Adipocyte (in vitro differentiated cells): ENCODE measurements at places on chromosomes 5 and 9.
A peak's percentile ranks its signal among the peaks of the same experiment; 100 is the strongest.

GRCh38 chr9:134666208-134666607 lies 24.6 kb downstream of the COL5A1 start:
- no peak for DNase-seq

- no peak for DNase-seq
Observed at GRCh38 chr9:8484597-8485191, 685.1 kb upstream of the DMAC1 start.

DNA sequence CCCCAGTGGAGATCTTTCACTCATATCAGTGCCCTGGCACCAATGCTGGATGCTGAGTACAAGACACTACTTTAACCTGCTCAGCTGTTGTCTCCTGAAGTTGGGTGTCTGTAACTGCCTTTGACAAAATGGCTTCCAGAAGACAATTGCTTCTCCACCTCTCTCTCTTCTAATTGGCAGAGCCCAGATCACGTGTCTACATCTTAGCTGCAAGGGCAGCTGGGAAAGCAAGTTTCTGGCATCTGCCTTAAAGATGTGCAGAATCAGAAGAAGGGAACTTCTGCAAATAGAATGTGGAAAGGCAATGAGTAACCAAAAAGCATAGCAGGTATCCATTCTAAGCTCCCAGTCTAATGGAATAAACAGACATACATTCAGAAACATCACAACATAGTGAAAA lies 81.1 kb downstream of the PDZD2 start:
- DNase-seq = no peak

DNA sequence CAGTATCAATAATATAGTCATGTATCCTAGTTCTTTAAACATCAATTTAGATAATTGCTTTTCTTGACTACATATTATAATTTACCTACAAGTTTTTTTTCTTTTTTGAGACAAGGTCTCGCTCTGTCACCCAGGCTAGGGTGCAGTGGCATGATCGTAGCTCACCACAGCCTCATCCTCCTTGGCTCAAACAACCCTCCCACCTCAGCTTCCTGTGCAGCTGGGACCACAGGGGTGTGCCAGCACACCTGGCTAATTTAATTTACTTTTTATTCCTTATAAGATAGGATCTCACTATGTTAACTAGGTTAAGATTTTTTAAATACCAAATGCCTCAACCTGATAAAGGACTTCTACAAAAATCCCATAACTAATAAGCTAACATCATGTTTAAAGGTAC lies 21.1 kb downstream of the UIMC1 start:
- DNase-seq = no peak

- DNase-seq = peak; percentile 75
Observed at GRCh38 chr5:88660947-88661805, 221.8 kb downstream of the MEF2C start.

DNA sequence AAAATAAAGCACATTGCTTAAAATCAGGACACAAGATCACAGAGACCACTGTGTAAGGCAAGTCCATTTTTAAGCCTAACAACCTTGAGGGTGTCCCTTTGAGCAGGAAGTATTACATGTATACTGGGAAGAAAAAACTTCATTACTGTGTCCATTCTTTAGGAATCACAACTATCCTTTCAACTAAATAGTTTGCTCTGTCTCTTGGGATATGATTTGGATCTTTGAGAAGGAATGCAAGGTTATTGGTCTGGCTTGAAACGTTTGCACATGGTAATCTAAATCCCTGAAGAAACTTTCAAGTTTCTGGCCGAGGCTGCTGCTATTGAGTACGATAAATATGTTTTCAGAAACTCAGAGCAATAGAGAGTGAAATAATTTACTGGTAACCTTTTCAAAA lies 923.0 kb upstream of the SEMA6A start:
- peak; percentile 56 for DNase-seq

DNA sequence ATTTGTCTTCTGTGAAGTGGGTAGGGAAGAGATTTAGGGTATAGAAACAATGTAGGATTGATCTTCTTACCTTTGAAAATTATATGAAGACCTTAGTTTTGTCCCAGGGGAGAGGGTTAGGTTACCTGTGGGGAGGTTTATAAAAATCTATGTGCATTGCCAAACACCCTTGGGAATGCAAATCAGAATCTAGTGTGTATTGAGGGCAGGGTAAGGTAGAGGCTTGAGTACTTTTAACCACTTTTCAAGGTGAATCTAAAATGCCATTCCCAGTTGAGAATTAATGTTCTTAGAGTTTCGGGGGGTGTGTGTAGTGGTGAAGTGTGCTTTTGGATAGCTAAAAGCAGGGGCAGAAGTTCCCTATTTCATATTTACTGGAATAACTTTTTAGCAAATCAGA lies 288.4 kb downstream of the CD180 start:
- DNase-seq = no peak

DNA sequence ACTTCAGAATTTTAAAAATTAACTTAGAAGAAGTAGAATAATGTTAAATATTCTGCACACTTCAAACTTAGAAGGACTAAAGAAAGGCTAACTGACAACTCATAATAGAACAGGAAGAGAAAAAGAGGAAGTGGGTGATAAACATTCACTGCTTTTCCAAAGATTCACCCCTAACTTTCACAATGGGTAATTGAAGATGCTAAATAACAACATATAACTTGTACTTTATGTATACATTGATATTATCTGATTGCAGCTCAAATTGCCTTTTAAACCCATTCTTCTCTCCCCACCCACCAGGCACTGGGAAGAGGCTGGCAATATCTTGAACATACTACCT lies 376.6 kb downstream of the EFNA5 start:
- no peak for DNase-seq

DNA sequence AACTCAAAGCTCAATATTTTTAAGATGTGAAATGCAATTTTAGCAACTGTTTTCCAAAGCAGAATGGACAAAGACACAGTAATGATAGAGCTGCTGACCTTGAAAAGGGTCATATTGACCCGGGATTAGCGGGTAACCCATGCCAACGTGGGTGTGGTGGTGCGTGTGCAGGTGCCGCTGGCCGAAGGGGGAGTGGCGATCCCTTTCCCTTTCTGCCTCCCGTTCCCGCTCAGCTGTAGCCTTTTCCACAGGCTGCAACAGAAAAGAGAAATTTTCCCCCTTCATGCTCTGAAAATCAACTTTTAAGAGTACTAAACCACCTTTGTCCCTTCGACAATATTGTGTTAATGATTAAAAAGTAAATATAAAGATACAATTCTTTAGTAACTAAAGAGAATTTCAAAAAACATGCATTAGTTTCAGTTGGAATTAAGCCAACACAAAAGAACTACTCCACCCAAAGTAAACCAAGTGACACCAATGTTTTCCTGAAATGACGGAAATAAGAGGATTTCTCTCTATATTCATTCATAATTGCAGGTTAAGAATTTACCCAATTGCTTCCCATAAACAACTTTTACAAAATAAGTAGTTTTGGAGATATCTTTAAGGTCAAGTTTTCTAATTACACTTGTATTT lies 105.2 kb downstream of the ZNF608 start:
- DNase-seq = no peak

DNA sequence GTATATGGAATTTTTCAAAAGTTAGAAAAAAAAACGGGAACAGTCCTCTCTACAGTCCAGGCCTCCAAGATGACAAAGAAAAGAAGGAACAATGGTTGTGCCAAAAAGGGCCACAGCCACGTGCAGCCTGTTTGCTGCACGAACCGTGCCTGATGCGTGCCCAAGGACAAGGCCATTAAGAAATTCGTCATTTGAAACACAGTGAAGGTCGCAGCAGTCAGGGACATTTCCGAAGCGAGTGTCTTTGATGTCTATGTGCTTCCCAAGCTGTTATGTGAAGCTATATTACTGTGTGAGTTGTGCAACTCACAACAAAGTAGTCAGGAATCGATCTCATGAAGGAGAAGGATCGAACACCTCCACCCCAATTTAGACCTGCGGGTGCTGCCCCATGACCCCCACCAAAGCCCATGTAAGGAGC lies 37.4 kb downstream of the HMGCR start:
- DNase-seq = no peak
